ENCODE measurements at places on chromosomes 1 and 21.
A peak's percentile ranks its signal among the peaks of the same experiment; 100 is the strongest.

GRCh38 chr1:55938376-55938850 is 641.0 kb downstream of the PLPP3 start:
- DNase-seq: no peak

- no peak for DNase-seq
Observed at GRCh38 chr21:42523941-42524340, 10.3 kb downstream of the SLC37A1 start.

DNA sequence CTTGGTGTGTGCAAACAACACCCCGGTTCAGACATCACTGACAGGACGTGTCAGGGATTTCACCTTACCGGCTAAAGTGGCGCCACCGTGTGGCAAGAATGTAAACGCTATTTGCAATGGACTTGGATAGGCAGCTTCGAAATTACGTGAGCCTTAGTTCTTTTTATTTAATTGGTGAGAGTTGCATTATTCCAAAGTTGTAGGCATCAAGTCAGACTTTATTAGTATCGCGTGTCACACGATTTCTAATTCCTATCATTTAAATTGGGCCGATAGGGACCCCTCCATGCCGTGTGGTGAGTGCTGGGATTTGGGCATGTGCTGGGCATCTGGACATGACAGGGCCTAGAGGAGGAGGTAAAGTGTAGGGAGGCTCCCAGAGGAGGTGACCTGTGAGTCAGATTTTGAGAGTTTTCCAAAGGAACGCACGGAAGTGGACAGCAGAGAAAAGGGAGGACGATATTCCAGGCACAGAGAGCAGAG is 14.5 kb upstream of the CPT2 start:
- DNase-seq: peak; percentile 92

DNA sequence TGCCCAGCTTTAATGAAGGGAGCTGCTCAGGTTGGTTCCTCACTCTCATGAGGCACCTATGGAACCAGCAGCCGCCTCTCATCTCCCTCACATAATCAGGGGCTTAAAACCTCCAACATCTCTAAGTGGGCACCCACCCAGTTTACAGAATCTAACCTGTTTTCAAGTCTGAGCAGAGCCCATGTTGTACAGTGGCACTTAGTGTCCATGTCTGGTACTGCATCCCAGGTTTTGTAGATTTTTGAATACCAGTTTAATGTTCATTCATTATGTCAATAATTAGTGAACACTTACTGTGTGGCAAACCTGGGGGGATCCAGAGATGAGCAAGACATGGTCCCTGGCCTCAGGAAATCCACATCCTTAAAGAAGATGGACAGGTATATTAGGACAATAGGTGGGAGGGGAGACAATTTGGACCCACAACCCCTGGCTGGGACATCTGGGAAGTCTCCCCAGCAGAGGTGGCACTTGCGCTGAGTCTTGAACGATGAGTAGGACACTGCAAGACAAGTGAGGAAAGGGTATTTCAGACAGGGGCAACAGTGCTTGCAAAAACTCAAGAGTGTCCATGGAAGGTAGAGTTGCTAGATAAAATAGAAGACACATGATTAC is 83.3 kb downstream of the LACTBL1 start:
- no peak for DNase-seq

DNA sequence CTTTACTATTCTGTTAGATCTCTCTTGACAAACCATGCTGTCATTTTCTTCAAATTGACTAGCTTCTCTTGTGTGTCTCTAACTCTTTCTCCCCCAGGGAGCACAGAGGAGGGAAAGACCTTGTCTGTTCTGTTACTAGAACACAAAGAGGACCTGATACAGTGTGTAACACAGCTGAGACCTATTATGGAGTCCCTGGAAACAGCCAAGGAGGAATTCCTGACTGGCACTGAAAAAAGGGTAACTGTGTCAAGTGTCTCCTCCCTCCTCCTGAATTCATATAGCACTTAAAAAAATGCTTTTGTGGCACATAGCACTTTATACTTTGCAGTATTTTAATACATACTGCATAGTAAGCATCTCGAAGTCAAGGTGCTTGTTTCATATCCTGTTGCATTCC is 50.6 kb downstream of the ZBTB40 start:
- no peak for DNase-seq

- DNase-seq: no peak
Observed at GRCh38 chr1:9331558-9332346, 39.1 kb downstream of the SPSB1 start.

DNA sequence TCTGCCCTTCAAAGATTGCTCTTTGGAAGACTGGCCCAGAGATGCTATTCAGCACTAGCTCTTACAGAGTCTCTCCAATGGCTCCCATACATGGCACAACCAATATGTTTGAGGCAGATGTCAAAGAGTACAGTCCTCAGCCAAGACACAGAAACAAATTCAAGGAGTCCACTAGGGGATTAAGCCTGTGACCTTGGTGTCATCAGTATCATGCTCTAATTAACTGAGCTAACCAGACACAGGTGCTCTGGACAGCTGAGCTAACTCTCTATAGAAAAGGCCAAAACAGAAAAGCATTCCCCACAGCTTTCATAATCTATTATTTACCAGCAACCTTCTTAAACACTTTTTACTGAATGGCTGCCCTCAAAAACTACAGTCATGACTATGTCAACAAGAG is 666.0 kb upstream of the PLXNA2 start:
- DNase-seq: no peak

GRCh38 chr1:239538239-239538988 is 152.0 kb downstream of the CHRM3 start:
- no peak for DNase-seq

DNA sequence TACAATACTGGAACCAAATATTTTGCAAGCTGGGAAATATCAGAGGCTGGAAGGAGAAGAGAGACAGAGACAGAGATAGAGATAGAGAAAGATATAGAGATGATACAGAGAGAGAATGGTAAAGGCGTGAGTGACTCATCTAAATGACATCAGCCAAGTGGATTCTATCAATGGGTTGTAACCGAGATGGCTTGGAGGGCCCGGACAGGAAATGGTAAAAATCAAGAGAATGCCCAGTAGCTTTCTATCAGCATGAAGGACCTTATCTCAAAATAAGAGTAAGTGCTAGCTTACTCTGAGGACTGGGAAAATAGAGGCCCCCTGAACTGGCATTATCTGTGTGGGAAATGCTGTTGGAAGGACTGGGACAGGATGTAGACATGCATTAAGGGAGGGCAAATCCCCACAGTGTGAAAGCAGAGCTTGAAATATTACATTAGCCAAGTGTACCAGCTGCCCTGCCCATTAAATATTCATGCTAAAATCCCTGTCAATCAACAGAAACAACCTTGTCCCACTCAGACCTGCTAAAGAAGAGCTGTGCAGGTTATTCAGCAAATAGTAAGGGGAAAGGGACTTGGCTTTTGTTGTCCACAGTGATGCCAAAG is 76.6 kb upstream of the ZNF644 start:
- DNase-seq: no peak

- peak; percentile 67 for DNase-seq
Observed at GRCh38 chr1:147541672-147542568, 619 bp downstream of the BCL9 start.

- no peak for DNase-seq
Observed at GRCh38 chr1:29527314-29528004, 291.1 kb downstream of the PTPRU start.

DNA sequence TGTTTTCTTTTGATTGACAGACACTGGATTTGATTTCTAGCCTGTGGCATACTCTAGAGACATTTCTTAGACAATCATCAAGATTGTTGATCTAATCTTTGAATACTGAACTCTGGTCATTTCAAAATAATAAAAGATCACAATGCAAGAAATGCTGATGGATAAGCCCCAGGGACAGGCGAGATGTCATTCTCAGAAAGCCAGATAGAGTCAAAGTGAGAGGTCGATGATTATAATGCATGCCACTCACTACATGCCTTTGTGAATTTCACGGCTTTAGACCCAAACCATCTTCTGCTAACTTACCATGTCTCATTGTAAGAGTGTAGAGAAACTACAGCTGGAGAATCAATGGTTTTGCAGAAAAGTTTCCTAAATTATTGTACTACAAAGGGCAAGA is 257.1 kb downstream of the DYRK1A start:
- DNase-seq: no peak

GRCh38 chr21:35529171-35529863 is 480.2 kb upstream of the RUNX1 start:
- DNase-seq: no peak

DNA sequence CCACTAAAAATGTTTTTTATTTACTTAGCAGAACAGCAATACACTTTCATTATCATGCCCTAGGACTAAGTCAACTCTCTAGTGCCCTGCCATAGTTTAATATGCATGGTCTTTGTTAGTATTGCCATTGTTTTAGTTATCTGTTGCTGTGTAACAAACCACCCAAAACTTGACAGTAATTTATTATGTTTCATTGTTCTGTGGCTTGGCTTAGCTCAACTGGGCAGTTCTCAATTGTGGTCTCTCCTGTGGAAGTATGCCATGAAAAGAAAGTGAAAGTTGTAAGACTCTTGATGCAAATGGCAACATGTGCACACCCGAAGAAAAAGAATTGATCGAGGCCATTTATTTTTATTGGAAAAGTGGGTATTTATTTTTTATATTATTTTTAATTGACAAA is 206.3 kb upstream of the KCTD3 start:
- no peak for DNase-seq

- no peak for DNase-seq
Observed at GRCh38 chr1:71193153-71193552, 112.3 kb upstream of the ZRANB2 start.

GRCh38 chr1:196034080-196034706 is 574.0 kb downstream of the KCNT2 start:
- no peak for DNase-seq

- DNase-seq: no peak
Observed at GRCh38 chr1:29653886-29654450, 417.6 kb downstream of the PTPRU start.

DNA sequence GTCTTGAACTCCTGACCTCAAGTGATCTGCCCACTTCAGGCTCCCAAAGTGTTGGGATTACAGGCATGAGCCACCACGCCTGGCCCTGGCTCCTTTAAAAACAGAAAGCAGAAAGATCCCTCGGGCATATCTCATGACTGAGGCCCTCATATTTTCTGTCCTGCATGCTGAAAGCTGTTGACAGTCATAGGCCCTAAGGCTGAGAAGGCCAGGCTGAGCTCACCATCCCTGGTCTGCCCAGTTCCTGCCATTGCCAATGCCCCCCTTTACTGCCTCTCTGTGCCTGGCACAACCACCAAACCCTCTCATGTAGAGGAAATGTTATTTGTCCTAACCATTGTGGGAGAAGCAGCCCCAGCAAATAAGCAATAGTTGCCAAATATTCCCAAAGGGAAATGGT is 12.7 kb downstream of the CD34 start:
- no peak for DNase-seq

GRCh38 chr1:153698923-153699714 is 20.6 kb downstream of the NPR1 start:
- DNase-seq: no peak

GRCh38 chr1:38135625-38136414 is 89.2 kb upstream of the POU3F1 start:
- DNase-seq: no peak

- DNase-seq: peak; percentile 80
Observed at GRCh38 chr1:114756949-114757454, 782 bp downstream of the CSDE1 start.

GRCh38 chr1:188903241-188903640 is 1574.4 kb downstream of the BRINP3 start:
- no peak for DNase-seq

DNA sequence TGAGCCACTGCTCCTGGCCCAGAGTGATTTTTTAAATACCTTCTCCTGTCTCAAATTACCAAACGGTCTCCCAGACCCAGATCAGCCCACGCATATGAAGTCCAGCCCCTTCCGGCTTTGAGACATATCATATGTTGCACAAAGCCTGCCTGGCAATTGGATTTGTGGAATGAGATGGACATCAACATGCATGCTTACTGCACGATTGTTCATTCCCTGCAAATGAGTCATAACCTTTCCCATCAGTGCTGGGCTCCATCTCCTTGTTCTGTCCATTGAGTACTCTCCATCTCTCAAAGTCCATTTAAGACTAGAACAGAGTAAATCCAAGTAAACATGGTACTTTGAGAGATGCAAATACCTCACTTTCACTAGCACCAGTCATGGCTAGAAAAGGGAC is 612.2 kb upstream of the USP24 start:
- no peak for DNase-seq

DNA sequence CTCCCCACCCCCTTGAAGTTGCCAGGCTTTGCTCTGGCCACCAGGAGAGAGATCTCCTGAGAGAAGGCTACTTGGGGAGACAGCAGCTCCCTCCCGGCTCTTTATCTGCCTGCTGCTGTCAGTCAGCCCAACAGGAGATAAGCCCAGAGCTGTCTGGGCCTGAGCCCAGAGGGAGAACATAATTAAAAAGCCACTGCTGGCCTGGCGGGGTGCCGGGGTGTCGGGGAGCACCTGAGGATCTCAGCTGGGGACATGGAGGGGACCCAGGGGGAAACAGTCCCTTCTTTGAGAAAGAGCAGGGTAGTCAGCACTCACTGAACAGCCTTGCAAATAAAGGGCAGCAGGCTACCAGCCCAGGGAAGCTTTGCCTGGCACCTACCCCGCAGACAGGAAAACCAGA is 17.9 kb downstream of the VWA5B1 start:
- DNase-seq: no peak

GRCh38 chr1:175009532-175009931 is 9.8 kb downstream of the CACYBP start:
- DNase-seq: no peak

DNA sequence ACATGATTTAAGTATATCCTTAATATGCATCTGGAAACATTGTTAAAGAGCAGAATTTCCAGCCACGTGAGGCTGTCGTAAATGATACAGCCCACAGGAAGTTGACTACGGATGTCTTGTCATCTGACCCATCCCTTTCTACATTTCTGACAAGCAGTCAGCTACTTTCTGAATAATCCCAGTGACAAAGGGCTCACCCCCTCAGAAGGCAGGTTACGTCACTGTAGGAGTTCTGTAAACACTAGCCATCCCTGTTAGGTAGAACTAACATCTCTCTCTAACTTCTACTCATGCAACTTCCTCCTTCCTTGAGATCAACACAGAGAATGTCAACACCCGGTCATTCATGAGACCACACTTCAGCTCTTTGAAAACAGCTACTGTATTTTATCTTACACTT is 259.2 kb downstream of the GREM2 start:
- DNase-seq: no peak

GRCh38 chr1:185008838-185009237 is 34.5 kb upstream of the NIBAN1 start:
- DNase-seq: no peak

GRCh38 chr21:41010101-41010435 is 157.9 kb upstream of the BACE2 start:
- DNase-seq: no peak

GRCh38 chr1:208433086-208433485 is 188.9 kb upstream of the PLXNA2 start:
- DNase-seq: no peak

DNA sequence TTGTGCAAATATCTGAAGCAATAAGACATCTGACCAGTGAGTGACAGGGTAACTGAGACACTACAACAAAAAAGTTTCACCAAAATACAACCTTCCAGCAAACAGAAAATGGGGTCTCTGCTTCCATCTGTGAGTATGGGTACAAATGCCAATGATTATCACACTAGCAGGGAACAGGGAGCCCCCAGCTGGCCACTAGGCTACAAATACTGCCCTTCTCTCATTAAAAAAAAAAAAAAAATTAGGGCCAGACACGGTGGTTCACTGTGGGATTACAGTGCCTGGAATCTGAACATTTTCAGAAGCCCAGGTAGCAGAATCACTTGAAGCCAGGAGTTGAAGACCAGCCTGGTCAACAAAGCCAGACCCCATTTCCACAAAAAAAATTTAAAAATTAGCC is 48.4 kb upstream of the EDARADD start:
- DNase-seq: no peak

All from right atrium auricular region (tissue), 2 donors.